Effector memory CD4-positive, alpha-beta T cell (primary cell): ENCODE measurements at places on chromosomes 6 and 20.

DNA sequence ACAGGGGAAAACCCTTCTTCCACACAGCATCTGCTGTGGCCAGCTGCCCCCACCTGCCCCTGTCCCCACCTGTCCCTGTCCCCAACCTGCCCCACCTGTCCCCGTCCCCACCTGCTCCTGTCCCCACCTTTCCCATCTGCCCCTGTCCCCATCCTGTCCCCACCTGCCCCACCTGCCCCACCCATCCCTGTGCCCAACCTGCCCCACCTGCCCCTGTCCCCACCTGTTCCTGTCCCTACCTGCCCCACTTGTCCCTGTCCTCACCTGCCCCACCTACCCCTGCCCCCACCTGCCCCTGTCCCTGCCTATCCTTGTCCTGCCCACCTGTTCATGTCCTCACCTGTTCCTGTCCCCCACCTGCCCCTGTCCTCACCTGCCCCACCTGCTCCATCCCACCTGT, 6.4 kb upstream of the MYT1 start:
- DNase-seq = no peak

DNA sequence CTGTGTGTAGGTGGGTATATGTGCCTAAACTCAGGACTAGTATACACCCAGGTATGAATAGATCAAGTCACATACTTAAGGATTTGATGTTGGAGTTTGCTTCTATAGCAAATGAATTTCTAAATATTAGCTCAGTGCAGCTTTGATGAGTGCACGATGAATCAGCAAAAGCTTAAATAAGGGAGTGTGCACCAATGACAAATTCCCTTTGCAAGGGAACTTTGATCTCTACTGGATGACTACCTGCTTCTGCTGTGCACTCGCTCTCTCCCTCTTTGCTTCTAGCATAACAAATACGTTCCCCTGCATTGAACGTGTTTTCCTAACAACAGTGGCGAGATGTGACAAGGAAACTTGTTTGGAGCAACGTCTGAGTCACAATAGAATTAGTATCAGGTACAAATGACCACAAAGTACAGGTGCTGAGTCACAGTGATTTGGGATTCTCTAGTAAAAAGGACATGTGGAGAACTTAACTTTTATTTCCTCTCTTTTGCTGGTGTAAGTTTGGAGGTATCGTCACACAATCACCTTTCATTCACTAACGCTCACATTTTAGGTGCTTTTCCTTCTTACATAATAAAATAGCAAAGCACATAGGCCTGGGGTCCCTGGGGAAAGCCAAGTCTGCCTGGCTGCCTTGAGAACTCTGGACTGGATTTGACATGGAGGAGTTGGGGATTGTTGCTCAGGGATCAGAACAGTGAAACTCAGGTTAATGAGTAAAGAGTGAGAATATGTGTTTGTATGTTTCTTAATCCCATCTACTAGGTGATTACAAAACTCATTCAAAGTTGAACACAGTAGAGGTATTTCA, 49.7 kb downstream of the KLHL31 start:
- DNase-seq = no peak

DNA sequence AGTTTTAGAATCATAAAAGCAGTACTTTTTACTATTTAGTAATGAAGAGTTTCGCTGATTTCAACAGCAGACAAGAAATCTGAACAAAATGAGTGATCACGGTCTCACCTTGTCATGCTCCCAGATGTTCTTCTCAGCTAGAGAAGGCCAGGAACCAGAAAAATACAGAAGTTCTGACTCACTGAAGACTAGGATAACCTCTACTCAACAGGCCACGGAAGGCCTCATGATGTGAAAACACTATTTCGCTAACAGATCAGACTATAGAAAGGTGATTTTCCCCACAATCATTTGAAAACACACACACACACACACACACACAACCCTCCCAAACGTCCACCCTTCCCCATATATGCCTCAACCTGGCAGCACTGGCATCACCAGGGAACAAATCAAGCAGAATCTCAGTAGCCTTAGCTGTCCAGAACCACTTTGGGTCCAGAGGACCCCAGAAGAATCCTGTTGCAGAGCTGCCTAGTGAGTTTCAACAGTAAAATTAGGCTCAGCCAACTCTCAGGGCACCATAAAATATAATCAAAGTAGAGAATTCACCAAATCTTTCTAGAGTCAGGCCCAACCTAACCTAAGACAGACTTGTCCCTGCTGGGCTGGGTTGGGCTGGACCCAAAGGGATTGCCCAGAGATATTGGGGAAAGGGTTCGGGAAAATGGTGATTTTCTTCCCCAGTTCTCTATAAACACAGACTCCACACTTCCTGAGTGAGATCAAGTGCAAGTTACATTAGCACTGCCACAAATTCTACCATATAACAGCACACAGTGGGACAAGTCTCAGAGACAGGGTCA, 7.9 kb downstream of the EXOC2 start:
- no peak for DNase-seq

DNA sequence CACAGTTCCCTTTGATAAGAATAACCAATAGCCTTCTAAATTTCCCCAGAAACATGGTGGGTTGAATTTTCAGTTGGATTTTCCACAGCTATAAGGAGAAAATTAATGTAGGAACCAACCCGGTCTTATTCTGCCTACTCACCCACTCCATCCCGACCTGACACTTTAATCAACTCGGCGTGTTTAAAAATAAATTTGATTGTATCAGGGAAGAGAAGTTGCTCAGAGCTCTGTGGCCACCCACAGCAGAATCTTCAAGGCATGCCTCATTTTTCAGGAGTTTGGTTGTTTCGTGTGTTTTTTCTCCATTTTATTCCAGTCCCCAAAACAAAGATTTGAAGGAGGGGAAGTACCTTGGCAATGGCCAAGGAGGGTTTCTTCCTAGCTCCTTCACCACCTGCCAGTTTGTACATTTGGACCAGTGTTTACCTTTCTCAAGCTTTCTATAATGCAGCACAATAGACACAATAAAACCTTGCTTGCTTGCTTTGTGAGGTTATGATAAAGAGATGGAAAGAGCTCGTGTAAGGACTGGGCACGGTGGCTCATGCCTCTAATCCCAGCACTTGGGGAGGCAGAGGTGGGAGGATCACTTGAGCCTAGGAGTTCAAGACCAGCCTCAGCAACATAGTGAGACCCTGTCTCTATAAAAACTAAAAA, 297.2 kb upstream of the JARID2 start:
- DNase-seq = no peak

DNA sequence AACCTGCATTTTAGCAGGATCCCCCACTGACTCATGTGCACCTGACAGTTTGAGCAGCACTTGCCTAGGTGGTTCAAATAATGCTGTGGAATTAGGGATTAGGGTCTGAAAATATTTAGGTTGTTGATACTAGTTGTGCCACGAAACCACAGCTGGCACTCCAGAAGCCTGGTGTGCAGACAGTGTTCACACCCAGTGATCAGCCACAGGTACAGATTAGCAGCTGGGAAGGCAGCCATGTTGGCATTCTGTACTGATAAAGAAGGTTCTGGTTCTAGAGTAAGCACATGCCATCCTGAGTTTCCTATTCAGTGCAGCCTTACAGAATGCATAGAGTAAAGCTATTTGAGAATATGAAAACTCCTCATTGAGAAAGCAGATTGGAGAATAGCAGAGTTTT, 30.1 kb downstream of the TMEM74B start:
- DNase-seq = no peak

- no peak for DNase-seq
These were observed 54.2 kb downstream of the REV3L start for GRCh38 chr6:111428811-111429210.

- peak; percentile 47 for DNase-seq
These were observed 6.9 kb upstream of the HELZ2 start for GRCh38 chr20:63580796-63581461.

DNA sequence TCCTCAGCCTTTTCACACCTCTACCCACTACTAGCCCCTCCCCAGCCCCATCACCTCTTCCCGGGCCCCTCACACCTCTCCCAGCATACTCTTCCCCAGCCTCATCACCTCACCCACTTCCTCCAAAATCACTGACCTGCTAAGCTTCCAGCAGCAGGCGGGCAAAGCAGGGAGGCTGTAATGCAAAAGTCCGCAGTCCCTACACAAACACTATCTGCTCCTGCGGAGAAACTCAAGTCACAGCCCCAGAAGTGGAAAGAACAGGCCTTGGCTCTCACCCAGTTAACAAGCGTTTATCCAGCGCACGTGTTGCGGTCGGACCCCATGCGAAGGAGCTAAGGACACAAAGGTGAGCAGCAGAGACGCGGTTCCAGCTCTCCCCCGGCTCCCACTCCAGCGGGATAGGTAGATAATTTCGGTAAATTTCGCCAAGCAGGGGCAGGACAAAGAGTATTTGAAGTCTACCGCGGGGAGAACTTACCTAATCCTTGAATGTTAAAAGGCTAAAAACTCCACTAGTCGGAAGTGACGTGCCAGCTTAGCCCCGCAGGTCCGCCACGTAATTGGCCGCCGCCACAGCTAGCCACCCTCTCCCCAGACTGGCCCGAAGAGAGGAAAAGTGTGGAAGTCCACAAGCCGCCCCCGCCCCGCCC, 728 bp upstream of the TRIM39 start:
- peak; percentile 66 for DNase-seq

GRCh38 chr6:31725502-31726350, 2.6 kb downstream of the MPIG6B start:
- no peak for DNase-seq

- DNase-seq = no peak
These were observed 42.0 kb downstream of the CDS2 start for GRCh38 chr20:5168651-5169396.

DNA sequence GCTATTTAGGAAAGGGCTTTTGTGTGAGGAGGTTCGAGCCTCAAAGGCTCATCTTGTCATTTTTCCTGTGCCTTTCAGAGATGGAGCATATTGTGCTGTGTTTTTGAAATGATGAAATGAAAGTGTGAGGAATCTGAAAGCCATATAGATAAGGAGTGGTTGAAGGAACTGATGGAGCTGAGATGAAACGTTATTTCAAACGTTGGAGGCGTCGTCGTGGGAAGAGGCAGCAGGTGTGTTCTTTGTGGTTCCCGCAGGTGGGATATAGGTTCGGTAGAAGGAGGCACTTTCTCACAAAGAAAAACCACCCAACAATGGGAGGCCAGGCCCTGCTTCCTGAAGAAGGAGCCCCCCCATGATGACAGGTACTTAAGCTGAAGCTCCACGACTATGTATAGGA, 83.2 kb upstream of the SNAP25 start:
- DNase-seq = no peak

DNA sequence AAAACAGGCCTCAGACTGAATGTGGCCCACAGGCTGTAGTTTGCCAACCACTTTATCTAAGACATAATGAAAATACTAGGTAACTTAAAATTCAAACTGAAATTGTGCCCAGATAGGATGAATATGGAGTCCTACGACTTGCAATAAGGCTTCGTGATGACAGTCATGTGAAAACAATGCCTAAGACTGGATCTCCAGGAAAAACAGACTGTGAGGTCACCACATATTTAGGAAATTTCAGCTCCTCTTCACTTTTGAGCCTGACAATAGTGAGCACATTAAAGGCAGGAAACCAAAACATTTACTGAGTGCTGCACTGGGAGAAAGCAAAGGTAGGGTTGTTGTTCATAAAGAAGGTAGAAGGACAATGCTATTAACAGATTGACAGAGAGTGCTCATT, 50.0 kb downstream of the RTN4IP1 start:
- DNase-seq = no peak

- DNase-seq = peak; percentile 15
These were observed 59.7 kb upstream of the SNX9 start for GRCh38 chr6:157763129-157763903.

- no peak for DNase-seq
These were observed 1075.6 kb upstream of the GJE1 start for GRCh38 chr6:141056945-141057625.

DNA sequence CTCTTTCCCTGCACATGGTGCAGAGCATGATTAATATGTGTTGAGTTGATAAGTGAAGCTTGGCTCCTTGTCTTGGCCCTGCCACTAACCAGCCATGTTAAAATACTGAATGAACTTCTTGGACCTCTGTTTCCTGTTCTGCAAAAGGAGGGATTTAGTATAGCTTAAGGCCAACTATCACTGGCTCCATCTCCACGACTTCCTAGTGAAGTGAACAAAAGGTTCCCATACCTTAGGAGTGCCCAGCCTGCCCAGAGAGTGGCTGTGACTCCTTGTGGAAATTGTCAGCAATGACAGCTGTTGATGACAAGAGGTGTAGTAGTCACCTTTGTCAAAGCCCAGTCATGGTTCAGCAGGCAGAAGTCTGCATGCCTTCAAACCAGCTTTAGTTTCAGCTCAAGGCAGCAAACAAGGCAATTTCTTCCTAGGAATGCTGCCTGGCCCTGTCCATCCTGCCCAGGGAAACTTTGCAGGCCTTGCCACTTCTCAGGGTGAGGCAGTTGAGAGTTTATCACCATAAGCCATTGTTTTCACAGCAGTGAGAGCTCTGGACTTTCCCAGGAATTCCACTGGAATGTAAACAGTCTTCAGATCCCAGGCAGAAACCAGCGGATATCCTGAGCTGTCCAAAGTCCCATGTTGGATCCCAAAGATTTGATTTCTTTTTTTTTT, 169.7 kb upstream of the TNFAIP3 start:
- no peak for DNase-seq

GRCh38 chr6:150183105-150183504, 40.3 kb downstream of the PPP1R14C start:
- DNase-seq = no peak

- no peak for DNase-seq
These were observed 20.4 kb downstream of the AKAP12 start for GRCh38 chr6:151260205-151260604.

GRCh38 chr20:43323592-43323991, 133.9 kb upstream of the PTPRT start:
- DNase-seq = no peak

DNA sequence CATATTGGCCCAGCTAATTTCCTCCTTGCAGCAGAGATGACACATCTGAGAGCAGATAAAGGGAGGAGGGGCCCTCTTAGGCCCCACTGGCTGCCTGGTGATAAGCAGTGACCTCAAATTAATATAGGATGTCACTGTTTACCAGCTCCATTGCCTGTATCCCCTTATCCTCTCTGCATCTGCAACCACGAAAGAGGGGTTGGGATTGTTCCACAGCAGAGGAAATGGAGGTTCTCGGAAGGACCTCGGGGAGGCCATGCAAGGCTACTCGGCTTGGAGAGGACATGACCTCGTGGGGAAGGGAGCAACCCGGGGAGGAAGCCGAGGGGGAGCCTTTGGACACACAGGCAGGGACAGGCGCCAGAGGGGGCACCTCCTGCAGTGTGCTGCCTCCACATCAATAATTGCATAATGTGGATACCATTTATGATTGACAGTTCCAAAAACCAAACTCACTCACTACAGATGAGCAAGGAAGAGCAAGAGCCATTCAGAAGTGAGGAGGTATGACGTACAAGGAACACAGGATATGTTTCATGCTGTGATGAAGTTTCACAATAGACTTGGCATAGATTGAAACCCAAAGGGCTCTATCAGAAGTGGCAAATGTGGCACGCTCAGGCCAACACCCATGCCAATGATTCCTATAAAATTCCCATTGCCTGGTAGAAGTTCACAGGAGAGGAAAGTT, 177.2 kb upstream of the RNF24 start:
- no peak for DNase-seq

DNA sequence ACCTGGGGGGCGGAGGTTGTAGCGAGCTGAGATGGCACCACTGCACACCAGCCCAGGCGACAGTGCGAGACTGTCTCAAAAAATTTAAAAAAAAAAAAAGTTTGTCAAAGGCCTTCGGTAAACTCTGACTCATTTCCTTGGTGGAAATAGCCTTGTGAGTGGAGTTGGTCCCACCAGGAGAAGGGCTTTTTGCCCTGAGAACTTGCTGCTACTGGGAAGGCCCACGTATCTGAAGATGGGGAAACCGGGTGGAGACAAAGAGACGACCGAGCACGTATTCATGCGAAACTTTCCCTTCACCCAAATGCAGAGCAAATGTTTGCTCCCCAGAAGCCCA, 51.7 kb downstream of the SLC22A23 start:
- DNase-seq = no peak

GRCh38 chr20:38308047-38308438, 4.1 kb downstream of the BPI start:
- DNase-seq = no peak
